Skin of body (tissue), 3 donors: ENCODE measurements at places on chromosomes 6 and 20. TPM values are rescaled to one million over a fixed set of nuclear protein-coding genes. Genes with fewer than 3 reads are reported as not detected.

- no peak for DNase-seq
Measured at GRCh38 chr20:45905505-45906079, 6.4 kb downstream of the PLTP start.

DNA sequence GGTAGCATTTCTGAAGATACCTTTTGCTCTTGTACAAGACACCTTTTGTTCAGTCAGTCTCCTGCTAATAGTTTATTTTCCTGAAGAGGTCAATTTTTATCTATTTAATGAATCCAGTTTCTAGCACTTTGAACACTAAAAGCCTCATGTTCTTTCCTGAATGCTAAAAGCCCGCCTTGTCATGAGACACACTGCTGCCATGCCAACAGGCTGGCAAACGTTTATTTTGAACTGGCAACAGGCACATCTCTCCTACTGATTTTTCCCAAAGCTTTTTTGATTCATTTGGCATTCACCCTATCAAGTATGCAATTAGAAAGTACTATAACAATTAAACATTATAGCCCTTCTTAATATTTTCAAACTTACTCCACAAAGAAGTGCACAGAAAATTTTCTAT, 421.2 kb upstream of the EYS start:
- no peak for DNase-seq

Gene BCAS4
- total RNA-seq, result 2.1 TPM

Gene PHACTR2
- 62.5 TPM for total RNA-seq

GRCh38 chr6:12037798-12038197, 25.7 kb downstream of the HIVEP1 start:
- no peak for DNase-seq

Gene MED23
- total RNA-seq, result 41.1 TPM

GRCh38 chr6:39215640-39216158, 13.6 kb downstream of the KCNK5 start:
- DNase-seq, result no peak

DNA sequence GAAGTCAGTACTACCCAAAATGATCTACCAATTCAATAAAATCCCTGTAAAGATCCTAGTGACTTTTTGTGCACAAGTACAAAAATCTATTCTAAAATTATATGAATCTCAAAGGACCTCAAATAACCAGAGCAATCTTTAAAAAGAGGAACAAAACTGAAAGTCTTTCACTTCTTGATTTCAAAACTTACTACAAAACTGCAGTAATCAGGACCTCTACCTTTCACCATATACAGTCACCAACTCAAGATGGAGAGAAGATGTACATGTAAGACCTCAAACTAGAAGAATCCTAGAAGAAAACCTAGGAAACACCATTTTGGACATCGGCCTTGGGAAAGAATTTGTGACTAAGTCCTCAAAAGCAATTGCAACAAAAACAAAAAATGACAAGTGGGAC, 109.5 kb upstream of the CD93 start:
- no peak for DNase-seq

DNA sequence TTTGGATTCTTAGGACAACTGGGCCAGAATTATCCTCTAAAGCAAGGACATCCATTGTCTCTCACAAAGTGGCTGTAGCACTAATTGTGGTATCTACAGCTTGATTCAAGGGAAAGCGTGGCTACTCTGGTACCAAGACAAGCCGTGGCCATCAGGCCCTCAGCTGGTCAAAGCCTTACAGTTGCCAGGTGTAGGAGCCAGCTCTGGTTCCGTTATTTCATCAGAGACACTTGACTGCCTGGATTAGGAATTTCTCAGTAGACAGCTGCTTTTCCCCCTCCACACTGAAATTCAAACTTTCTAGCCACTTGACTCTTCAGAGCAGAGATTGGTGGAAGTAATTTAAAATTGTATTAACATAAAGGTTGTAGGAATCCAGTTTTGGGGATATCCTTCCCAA, 104.2 kb downstream of the ANKS1A start:
- DNase-seq, result no peak

Gene MOCS1
- 21.7 TPM for total RNA-seq

GRCh38 chr6:76982476-76983199, 480.7 kb downstream of the HTR1B start:
- DNase-seq, result peak; percentile 42

- DNase-seq, result no peak
Measured at GRCh38 chr6:43917878-43918382, 147.9 kb downstream of the VEGFA start.

GRCh38 chr20:24915892-24916291, 33.2 kb upstream of the CST7 start:
- DNase-seq, result no peak

Gene C6orf132
- total RNA-seq, result 14.5 TPM

DNA sequence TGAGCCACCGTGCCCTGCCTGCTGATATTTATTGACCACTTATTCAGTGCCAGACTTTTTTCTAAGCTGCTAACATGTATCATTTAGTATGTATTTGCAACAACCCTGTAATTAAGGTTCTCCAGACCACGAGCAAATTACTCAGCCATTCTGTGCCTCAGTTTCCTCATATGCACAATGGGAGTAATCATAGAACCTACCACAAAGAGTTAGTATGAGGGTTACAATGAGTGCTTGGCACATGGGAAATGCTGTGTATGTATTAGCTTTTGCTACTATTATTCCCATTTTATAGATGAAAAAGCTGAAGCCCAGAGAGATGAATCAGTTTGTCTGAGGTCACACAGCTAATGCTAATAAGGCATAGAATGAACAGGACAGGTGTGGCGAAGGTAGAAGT, 20.0 kb upstream of the SLC9A8 start:
- DNase-seq, result no peak
